ENCODE measurements at places on chromosomes 1 and 21.

DNA sequence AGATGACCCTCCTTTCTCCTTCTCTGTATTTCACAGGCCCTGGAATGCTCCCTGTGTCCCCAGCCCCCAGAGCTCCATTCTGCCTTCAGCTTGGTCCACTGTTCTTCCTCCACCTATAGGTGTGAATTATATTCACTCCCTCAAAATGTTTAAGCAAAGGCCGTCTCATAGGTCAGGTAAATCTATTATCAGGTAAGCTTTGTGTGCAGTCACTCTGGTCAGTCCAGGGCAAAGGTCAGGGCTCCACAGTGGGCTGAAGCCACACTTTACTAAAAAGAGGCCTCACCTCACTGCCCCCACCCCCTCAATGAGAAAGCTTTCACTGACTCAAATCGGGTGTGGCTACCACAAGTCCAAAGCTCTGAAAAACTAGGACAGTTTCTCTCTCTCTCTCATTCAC lies 65.9 kb downstream of the DNTTIP2 start:
- DNase-seq = no peak

DNA sequence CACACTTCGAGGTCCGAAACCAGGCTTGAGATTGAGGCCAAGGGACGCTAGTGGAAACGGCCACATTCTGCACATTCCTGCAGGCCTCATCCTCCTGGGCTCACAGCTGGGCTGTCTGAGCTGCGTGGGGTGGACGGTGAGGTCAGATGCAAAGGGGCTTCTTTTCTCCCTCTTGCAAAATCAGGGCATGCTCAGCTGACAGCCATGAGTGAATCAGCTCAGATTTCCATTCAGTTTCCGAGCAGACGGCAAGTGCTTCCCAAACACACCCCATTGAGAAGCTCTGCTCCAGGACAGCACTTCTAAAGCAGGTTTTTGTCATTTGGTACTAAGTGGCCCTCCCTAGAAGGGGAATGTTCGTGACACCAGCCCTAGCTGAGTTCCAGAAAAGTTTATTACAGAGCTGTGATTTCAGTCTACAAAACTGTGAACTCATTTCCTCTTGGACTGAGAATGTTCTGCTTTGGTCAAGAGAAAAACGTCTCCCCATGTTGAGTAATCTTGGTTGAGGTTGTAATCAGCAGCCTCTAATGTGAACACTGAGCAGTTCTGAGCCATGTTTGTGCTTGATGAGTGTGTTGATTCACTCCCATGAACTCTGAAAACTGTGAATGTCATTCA lies 10.0 kb downstream of the PDPN start:
- DNase-seq = no peak

DNA sequence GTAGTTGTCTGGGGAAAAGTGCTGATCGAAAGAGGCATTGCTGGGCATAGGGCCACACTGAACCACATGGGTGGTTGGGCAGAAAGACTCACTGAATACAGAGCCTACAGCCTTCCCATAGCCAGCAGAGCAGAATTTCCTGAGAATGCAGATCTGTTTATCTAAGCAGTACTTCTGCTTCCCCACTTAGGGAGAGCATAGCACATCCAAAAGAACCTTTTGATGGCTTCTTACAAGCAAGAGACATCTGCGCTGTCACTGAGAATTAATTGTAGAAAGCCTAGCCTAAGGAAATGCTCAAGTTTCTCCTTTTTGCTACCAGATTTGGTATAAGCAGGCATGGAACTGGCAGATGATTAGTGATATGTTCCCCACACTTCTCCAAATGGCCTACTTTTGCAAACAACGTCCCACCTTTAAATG lies 13.0 kb upstream of the KLHDC8A start:
- DNase-seq = no peak

GRCh38 chr1:227390525-227390924 lies 72.2 kb upstream of the CDC42BPA start:
- DNase-seq = no peak

- DNase-seq = peak; percentile 81
Measured at GRCh38 chr1:45569962-45570581, 13.8 kb upstream of the NASP start.

- DNase-seq = no peak
Measured at GRCh38 chr1:105608713-105609112, 1447.8 kb upstream of the PRMT6 start.

- no peak for DNase-seq
Measured at GRCh38 chr1:154350383-154350782, 25.1 kb downstream of the ATP8B2 start.

DNA sequence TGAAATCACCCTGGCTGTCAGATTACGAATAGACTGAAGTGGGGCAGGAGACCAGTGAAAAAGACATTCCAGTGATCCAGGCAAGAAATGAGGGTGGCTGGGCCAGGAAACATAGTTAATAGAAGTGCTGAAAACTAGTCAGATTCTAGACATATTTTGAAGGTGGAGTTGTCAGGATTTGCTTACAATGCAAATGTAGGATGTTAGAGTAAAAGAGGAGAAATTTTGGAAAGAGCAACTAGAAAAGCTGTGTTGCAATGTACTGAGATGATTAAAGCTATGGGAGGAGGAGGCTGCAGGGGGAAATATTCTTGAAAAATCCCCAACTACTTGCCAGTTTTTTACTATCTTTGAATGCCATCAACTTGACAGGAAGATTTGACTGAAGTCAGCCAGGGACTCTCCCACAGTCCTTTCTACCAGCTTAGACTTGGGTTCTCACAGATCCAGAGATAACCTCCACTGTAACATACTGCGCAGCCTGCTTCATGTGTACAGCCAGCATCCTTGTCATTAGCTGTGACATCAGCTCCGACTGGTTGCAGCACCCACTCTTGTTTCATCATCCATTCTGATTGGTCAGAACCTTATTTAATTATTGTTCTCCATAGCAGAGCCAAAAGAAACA lies 109.7 kb downstream of the TSEN15 start:
- no peak for DNase-seq

- DNase-seq = no peak
Measured at GRCh38 chr1:159942632-159943277, 2.7 kb downstream of the IGSF9 start.

DNA sequence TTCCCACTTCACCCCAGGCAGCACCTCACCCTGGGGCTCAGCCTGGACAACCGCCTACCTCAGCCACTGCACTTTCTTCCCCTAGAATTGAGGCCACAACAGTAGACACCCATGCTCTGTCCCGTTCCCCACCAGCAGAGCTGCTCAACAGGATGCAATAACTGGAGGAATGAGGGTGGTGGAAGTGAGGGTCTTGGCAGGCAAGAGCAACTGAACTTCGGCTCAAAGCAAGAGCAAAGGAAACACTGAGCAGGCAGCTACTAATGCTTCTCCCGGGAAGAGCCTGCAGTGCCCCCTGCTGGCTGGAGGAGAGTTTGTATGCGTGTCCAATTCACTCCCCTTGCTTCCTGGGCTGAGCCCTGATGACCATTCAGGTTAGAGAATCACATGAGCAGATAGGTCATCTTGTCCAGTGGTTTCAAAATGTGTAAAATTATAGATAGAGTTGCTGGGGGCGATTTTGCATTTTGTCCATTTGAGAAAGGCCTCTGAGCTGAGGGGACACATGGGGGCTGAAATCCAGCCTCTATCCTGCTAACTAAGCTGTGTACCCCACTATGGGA lies 13.9 kb downstream of the NT5C1A start:
- DNase-seq = peak; percentile 46

- DNase-seq = no peak
Measured at GRCh38 chr1:63835128-63835527, 61.3 kb downstream of the ROR1 start.

- DNase-seq = no peak
Measured at GRCh38 chr1:2817784-2818564, 16.5 kb upstream of the TTC34 start.

DNA sequence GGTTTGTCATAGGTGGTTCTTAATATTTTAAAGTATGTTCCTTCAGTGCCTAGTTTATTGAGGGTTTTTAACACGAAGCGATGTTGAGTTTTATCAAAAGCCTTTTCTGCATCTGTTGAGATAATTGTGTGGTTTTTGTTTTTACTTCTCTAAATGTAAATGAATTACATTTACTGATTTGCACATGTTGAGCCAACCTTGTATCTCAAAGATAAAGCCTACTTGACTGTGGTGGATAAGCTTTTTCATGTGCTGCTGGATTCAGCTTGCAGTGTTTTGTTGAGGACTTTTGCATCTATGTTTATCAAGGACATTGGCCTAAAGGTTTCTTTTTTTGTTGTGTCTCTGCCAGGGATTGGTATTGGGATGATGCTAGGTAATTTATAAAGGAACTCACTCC lies 142.5 kb downstream of the PRDM2 start:
- no peak for DNase-seq

DNA sequence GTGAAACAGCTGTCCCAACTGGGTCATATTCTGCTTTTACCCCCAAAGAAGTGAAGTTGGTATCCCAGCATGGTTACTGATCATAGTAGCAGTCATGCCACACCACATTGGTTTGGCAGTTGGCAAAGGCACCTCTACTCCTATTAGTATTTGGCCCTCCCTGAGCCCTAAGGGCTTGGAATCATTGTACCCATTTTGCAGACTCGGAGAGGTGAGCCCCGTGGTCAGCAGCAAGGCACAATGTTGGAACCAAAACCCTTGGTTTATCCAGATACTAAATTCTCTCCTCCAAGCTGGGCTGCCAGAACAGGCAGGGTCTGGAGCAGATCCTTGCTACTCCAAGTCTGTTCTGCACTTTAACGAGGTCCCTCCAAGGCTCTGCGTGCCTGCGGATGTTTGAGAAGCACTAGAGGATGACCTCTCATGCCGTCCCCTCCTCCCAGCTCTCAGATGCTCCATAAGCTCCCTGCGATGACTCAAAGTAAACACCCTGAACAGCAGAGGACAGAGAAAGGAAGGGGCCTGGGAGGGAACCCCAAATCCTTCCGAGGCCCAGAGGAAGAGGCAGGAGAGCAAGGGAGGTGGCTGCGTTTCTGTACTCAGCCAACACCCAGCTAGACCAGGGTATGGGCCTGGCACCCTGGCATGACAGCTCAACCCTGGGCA lies 89.3 kb downstream of the PAX7 start:
- DNase-seq = no peak

GRCh38 chr1:202708456-202709275 lies 1.6 kb downstream of the SYT2 start:
- no peak for DNase-seq

DNA sequence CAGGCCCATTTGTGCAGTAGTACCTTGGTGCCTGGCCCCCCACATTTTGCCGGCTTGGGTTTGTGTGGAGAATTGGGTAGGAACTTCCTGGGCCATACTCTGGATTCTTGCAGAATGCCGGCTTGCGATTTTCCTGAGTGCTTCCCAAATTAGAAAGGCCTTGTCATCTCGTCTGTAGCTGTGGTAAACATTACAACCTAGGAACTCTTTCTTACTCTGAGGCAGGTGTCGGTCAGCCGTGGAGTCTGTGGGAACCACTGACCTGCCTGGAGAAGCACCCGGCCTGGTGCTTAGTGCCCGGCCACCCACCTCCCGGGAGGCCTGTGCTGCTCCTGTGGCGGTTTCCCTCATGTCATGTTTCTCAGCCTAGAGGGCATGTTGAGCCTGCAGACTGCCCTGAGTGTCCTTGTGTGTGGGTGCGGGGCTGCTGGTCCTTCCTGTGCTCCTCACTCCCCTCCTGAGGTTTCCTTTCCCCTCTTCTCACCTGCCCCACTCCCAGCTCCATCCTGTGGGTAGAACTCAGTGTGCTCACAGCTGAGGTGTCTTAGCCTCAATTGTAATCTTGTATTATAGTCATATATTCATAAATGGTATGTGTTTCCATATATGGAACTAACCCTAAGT lies 64.7 kb downstream of the S100B start:
- DNase-seq = no peak

GRCh38 chr1:211126622-211127021 lies 7.3 kb downstream of the KCNH1 start:
- DNase-seq = no peak

DNA sequence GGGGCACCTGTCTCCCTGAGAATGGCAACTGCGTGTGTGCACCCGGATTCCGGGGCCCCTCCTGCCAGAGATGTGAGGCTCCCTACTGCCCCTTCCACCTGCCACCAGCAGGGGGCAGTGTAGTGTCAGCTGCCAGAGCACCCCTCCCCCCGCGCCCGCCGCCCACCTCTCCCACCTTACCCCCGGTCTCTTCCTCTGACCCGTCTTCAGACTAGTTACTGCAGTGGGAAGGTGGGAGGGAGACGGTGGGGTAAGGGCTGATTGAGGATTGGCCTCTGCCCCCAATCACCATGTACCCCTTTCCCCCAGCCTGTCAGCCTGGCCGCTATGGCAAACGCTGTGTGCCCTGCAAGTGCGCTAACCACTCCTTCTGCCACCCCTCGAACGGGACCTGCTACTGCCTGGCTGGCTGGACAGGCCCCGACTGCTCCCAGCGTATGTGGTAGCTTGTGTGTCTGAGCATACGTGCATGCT lies 10.1 kb upstream of the LRRC71 start:
- no peak for DNase-seq

DNA sequence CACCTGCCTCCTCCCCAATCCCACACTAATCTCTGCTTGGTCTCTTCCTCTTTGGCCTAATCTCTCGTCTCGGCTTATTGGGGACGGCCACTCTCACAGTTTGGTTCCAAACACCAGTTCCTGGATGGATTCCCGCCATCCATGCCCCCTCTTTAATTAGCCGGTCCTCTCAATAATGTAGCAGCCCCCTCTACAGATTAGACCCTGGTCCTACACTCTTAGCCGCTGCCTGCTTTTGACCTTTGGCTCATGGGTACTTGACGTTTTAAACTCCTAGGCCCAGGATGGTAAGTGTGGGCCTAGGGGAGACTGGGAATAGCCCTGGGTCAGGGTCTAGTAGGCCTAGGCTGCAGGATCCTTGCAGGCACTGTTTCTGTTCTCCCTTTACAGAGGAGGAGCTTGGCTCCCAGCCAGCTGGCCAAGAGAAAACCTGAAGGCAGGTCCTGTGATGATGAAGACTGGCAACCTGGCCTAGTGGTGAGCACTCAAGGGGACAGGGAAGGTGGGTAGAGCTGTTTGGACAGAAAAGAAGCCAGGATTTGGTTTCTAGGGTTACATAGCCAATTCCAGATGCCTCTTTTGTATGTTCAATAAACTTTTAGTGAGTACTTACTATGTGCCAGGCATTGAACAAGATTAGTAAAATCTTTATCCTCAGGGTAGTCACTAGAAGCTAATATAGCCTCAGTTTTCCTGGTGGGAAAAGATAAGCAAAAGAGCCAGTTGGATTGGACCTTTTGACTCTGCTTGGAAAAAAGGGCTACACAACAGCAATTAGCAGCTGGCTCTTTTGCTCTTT lies 758 bp downstream of the RAD54L start:
- DNase-seq = no peak

- DNase-seq = no peak
Measured at GRCh38 chr1:59455206-59455605, 158.3 kb downstream of the FGGY start.

DNA sequence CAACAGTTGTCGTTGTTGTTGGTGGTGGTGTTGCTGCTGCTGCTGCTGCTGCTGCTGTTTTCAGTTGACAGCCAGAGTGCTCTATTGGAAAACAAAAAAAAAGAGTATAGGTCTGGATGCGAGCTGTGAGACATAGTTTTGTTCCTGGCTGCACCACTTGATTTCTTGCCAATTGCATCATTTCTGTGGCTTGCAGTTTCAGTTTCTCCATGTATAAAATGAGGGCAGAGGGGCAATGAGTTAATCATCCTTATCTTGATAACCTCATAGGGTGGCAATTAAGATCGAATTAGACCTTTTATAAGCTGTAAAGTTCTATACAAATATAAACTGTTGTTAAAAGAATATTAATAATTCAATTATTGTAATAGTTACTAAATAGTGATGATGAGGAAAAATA lies 156.7 kb downstream of the DMRTA2 start:
- DNase-seq = no peak
